ENCODE measurements at places on chromosomes 11 and 22.

DNA sequence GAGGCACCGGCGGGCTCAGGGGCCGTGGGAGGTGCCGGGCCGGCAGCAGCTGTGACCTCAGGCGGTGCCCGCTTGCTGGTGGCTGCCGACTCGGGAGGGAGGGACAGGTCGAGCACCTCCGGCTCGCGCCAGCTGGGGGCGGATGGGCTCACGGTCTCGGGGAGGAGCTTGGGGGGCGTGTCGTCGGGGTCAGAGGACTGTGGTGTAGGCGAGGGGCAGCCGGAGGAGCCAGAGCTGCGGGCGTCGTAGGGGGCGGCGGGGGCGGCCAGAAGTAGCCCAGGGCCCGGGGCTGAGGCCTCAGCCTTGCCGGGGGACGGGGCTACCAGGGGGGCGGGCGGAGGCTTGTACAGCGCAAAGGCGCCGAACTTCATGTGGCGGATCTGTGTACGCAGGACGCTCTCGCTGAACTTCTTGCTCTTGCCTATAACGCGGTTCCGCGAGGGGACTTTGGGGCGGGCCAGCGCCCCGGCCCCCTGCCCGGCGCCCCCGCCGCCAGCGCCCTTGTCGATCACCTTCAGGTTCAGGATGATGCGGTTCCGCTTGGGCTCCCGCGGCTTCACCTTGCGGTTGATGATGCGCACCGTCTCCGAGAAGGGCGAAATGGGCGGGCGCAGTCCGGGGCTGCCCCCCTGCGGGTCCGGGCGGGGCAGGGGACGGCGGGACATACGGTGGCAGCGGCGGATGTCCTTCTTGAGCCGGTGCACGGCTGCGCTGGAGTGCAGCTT lies 5.5 kb downstream of the CBX6 start:
- DNase-seq: no peak

- DNase-seq: no peak
These were observed 43.4 kb downstream of the PARVG start for GRCh38 chr22:44224166-44224565.

GRCh38 chr11:117999354-117999993 lies 13.3 kb downstream of the IL10RA start:
- DNase-seq: no peak

- DNase-seq: no peak
These were observed 65.1 kb downstream of the PARVG start for GRCh38 chr22:44245867-44246266.

- no peak for DNase-seq
These were observed 40.5 kb upstream of the CLTCL1 start for GRCh38 chr22:19331975-19332374.

GRCh38 chr11:69264486-69264885 lies 29.5 kb upstream of the MYEOV start:
- no peak for DNase-seq
